ENCODE measurements at places on chromosomes 1 and 21. TPM values are rescaled to one million over a fixed set of nuclear protein-coding genes. Genes with fewer than 3 reads are reported as not detected.
A peak's percentile ranks its signal among the peaks of the same experiment; 100 is the strongest.

PLA2G2F gene
- not detected for total RNA-seq

DNAH14 gene
- 1.0 TPM for total RNA-seq

- H3K4me3 ChIP-seq = no peak overlapping the region
- H3K27me3 ChIP-seq = no peaks in the 10 kb centered on the region
- H3K27ac ChIP-seq = no peak overlapping the region
Measured at GRCh38 chr1:167364826-167365225, 144.1 kb downstream of the POU2F1 start.

GRCh38 chr1:69148731-69149130 lies 419.0 kb upstream of the LRRC7 start:
- DNase-seq = no peak
- no peak overlapping the region for H3K4me3 ChIP-seq
- H3K27ac ChIP-seq = no peak overlapping the region
- no peaks in the 10 kb centered on the region for H3K36me3 ChIP-seq
- no peaks in the 10 kb centered on the region for H3K4me1 ChIP-seq
- H3K27me3 ChIP-seq = no peaks in the 10 kb centered on the region

- peaks cover 7% of the 10 kb centered on the region for H3K27me3 ChIP-seq
- no peaks in the 10 kb centered on the region for H3K36me3 ChIP-seq
- no peak overlapping the region for H3K4me3 ChIP-seq
- H3K27ac ChIP-seq = no peak overlapping the region
- no peaks in the 10 kb centered on the region for H3K4me1 ChIP-seq
Measured at GRCh38 chr1:209106237-209106741, 477.2 kb upstream of the CAMK1G start.

- H3K4me1 ChIP-seq = peaks cover 31% of the 10 kb centered on the region
- peak overlapping the region; percentile 98 for H3K4me3 ChIP-seq
Measured at GRCh38 chr1:156281693-156282478, 739 bp downstream of the SMG5 start.

GRCh38 chr21:14737922-14738321 lies 191.8 kb upstream of the SAMSN1 start:
- H3K27me3 ChIP-seq = peaks cover 6% of the 10 kb centered on the region
- H3K4me1 ChIP-seq = peaks cover 42% of the 10 kb centered on the region
- H3K27ac ChIP-seq = no peak overlapping the region
- H3K36me3 ChIP-seq = peaks cover 1% of the 10 kb centered on the region

- H3K27me3 ChIP-seq = no peaks in the 10 kb centered on the region
- H3K4me1 ChIP-seq = peaks cover 20% of the 10 kb centered on the region
- H3K36me3 ChIP-seq = no peaks in the 10 kb centered on the region
- H3K4me3 ChIP-seq = no peak overlapping the region
Measured at GRCh38 chr1:116353155-116353554, 19.9 kb upstream of the ATP1A1 start.

DNA sequence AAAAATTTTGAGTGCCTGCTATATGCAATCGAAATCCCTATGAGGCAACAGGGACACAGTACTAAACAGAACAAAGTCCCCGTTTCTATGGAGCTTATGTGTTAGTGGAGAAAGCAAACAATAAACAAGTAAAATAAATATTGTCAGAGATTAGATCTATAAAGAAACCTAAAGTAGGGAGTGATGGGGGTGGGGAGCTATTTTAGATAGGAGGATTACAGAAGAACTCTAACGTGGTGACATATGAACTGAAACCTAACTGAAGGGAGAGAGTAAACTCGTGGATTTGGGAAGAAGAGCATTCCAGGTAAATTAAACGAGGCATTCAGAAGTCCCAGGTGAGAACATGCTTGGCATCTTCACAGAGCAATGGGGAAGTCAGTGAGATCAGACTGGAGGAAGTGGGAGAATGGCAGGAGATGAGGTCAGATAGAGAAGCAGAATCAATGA lies 154.5 kb downstream of the DENND1B start:
- H3K27ac ChIP-seq = no peak overlapping the region
- no peaks in the 10 kb centered on the region for H3K27me3 ChIP-seq
- H3K4me3 ChIP-seq = no peak overlapping the region
- DNase-seq = no peak

PEAR1 gene
- not detected for total RNA-seq

DNA sequence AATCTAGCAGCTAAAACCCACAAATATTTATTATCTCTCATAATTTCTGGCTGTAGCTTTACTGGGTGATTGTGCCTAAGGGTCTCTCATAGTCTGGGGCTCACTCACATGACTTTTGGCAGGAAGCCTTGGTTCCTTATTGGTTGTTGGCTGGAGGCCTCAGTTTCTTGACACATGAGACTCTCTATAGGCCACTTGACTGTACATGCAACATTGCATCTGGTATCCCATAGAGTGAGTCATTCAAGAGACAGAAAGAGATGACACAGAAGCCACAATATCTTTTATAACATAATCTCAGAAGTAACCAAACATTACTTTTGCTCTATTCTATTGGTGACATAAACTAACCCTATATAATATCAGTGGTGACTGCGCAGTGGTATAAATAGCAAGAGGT lies 128.5 kb upstream of the HNRNPU start:
- no peak for DNase-seq
- no peak overlapping the region for H3K4me3 ChIP-seq
- H3K27me3 ChIP-seq = no peaks in the 10 kb centered on the region
- no peak overlapping the region for H3K27ac ChIP-seq
- peaks cover 2% of the 10 kb centered on the region for H3K4me1 ChIP-seq

- no peaks in the 10 kb centered on the region for H3K36me3 ChIP-seq
- no peak for DNase-seq
- no peaks in the 10 kb centered on the region for H3K27me3 ChIP-seq
- no peak overlapping the region for H3K4me3 ChIP-seq
- no peak overlapping the region for H3K27ac ChIP-seq
Measured at GRCh38 chr1:237748171-237748960, 142.4 kb downstream of the ZP4 start.

DNA sequence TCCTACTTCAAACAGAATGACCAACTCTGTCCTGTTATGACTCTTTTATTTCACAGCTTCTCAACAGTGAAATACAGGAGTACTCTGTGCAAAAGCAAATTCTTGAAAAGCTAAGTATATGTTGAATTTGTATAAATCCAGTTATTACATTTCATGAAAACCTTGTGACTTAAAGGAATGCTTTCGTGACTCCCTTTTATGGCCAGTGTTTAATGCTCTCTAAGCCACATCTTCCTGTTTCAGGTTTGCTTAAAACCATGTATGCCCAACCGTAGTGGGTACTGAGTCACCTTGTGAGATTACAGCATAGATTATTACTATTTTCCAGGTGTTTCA lies 40.2 kb upstream of the KIF1B start:
- no peaks in the 10 kb centered on the region for H3K27me3 ChIP-seq
- DNase-seq = peak; percentile 30
- H3K4me1 ChIP-seq = peaks cover 41% of the 10 kb centered on the region
- peak overlapping the region; percentile 98 for H3K27ac ChIP-seq

DNA sequence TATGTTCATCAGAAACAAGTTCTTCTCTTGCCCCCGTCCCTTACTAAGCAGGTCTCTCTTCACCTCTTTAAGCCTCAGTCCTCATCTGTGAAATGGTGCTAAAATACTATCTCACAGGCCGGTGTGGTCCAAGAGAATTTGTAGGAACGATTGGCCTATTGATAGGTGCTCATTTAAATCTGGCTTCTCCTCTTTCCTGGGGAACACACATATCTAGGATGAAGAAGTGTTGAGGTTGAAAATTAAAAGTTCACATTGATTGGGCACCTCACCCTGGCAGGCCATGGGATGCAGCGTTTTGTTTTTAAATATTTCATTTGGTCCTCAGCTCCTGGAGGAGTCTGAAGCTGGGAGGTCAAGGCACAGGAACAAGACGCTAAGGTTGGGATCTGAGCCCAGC lies 8.9 kb upstream of the TAS1R2 start:
- H3K27me3 ChIP-seq = peaks cover 8% of the 10 kb centered on the region
- H3K36me3 ChIP-seq = no peaks in the 10 kb centered on the region

DNA sequence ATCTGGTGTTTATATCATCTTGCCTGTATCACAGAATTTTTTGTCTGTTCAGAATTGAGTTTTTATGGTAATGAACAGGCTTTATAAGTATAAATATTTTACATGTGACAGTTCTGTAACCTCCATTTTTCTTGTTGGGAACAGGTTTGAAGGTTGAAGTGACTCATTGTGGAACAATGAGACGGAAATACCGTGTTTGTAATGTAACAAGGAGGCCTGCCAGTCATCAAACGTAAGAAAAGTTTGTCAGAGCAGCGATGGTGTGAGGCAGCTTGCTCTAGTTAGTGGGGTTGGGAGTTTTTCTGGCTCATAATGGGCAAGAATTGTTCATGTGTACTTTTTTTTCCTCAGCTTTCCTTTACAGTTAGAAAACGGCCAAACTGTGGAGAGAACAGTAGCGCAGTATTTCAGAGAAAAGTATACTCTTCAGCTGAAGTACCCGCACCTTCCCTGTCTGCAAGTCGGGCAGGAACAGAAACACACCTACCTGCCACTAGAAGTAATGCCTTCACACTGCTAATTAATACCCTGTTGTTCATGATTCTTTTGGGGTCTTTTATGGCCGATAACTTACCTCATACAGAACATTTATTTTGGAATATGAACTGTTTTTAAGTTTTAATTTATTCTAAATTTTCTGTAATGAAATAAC lies 75.2 kb upstream of the TEKT2 start:
- no peak overlapping the region for H3K27ac ChIP-seq
- no peaks in the 10 kb centered on the region for H3K27me3 ChIP-seq
- H3K4me1 ChIP-seq = no peaks in the 10 kb centered on the region
- peaks cover 6% of the 10 kb centered on the region for H3K36me3 ChIP-seq
- DNase-seq = no peak
- H3K4me3 ChIP-seq = no peak overlapping the region
